ENCODE measurements at places on chromosomes 11 and 22.

DNA sequence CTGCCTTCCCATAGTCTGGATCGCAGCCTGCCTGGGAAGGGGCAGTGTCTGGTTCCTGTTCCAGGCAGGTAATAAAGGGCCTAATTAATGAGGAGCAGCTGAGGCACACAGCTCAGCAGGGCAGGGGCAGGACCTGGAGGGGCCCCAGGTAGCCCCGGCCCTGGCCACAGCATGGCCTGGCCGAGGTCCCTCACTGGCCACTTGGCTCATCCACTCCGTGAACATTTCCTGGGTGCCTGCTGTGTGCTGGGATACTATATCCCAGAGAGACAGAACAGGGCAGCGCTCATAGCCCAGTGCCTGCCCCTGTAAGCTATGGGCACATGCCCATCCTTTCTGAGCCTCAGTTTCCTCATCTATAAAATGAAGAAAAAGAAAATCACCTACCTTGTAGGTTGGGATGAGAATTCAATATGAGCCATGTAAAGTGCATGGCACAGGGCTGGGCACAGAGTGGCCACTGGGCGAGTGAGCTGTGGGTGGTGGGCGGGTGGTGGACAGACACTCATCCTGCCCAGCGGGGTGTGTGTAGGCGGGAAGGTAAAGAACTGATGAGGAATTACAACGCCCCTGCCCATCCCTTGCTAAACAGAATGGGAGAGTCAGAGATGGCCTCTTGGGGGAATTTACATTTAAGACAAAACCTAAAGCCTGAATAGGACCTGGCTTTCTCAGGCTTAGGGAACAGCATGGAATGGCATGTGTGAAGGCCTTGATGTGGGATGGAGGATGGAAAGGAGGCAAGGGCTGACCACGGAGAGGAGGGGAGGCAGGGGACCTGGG, 9.2 kb downstream of the MYRF start:
- no peak for DNase-seq

DNA sequence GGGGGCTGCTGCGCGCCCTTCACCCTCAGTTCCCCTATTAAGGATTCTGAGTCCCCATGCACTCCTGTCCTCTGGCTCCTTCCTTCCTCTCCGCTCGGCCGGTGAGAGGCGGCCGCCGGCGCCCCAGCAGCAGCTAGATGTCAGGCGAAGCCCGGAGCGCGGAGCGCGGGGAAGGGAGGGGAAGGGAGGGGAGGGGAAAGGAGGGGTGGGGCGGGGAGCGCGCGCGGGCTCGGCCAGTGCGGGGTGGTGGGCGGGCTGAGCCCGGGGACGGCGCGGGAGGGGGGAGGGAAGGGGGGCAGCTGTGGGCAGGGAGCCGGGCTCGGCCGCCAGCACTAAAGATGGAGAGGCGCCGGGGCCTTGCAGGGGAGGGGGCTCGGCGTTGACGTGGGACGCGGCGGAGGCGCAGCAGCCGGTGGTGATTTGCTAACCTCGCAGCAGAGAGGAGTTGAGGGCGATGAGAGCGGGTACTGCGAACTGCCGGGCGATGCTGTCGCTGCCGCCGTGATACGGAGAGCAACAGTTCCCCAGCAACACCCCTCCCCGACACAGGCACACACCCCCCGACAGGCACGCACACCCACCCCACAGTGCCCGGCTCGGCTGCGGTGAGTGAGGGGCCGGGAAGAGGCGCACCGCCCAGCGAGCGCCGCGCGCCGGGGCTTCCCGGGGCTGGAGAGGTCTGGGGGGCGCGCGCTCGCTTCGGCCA, at the start of gene ZBTB16:
ZBTB16 (plus strand) TSS at position 434 of the 706 bp plus-strand sequence. CDS start 3,590 bp downstream, outside the sequence.
- peak; percentile 63 for DNase-seq

- DNase-seq = no peak
These were observed 12.5 kb upstream of the CUL5 start for GRCh38 chr11:107996006-107996776.

- DNase-seq = no peak
These were observed 61.5 kb downstream of the SMCO4 start for GRCh38 chr11:93481696-93482095.

- DNase-seq = no peak
These were observed 68.0 kb downstream of the RNF169 start for GRCh38 chr11:74816664-74817063.

- DNase-seq = peak; percentile 73
These were observed 118.1 kb downstream of the BBOX1 start for GRCh38 chr11:27158456-27159334.

Data from LHCN-M2 (cell line).